ENCODE measurements at places on chromosomes 7 and 10. TPM values are rescaled to one million over a fixed set of nuclear protein-coding genes. Genes with fewer than 3 reads are reported as not detected.

GRCh38 chr10:69491611-69492010, 40.3 kb downstream of the TSPAN15 start:
- H3K4me1 ChIP-seq = no peaks in the 10 kb centered on the region
- no peaks in the 10 kb centered on the region for H3K27me3 ChIP-seq
- no peak overlapping the region for H3K4me3 ChIP-seq

GRCh38 chr10:115300080-115300479, 206.9 kb downstream of the ATRNL1 start:
- H3K4me1 ChIP-seq = no peaks in the 10 kb centered on the region
- no peak overlapping the region for H3K27ac ChIP-seq
- no peak overlapping the region for H3K4me3 ChIP-seq
- H3K36me3 ChIP-seq = no peaks in the 10 kb centered on the region
- no peaks in the 10 kb centered on the region for H3K27me3 ChIP-seq

DNA sequence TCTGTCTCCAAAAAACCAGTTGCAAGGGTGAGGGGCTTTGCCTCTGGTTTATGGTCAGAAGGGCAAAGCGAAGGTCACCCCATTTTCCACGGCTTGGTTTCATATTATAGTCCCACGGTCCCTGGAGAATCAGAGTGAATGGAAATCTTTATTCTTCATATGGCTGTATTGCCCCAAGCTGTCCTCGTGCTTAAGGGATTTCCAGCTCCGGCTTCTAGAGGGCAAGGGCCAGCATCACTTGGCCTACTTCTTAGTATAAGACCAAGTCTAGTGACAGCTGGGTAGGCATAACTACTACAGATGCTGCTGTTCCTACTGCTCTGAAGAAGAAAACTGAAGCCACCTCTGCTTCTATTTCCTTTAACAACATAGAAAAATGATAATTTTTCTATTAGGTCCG, 63.2 kb downstream of the PARP12 start:
- DNase-seq = no peak
- H3K36me3 ChIP-seq = no peaks in the 10 kb centered on the region
- no peak overlapping the region for H3K27ac ChIP-seq

COL13A1 gene
- polyA plus RNA-seq = 14.5 TPM

GRCh38 chr7:43869867-43870240, 537 bp upstream of the MRPS24 start:
- peak overlapping the region; percentile 22 for H3K4me3 ChIP-seq
- no peaks in the 10 kb centered on the region for H3K27me3 ChIP-seq

FRG2B gene
- not detected for polyA plus RNA-seq

TMEM236 gene
- 0.29 TPM for polyA plus RNA-seq

- no peaks in the 10 kb centered on the region for H3K27me3 ChIP-seq
- DNase-seq = no peak
- no peaks in the 10 kb centered on the region for H3K4me1 ChIP-seq
- H3K36me3 ChIP-seq = no peaks in the 10 kb centered on the region
Measured at GRCh38 chr7:86920154-86920553, 139.3 kb downstream of the ELAPOR2 start.

GRCh38 chr7:158085741-158086695, 501.6 kb downstream of the PTPRN2 start:
- H3K4me3 ChIP-seq = no peak overlapping the region
- H3K27me3 ChIP-seq = no peaks in the 10 kb centered on the region
- no peaks in the 10 kb centered on the region for H3K36me3 ChIP-seq
- H3K27ac ChIP-seq = no peak overlapping the region
- H3K4me1 ChIP-seq = no peaks in the 10 kb centered on the region
- DNase-seq = no peak

- no peak for DNase-seq
- no peaks in the 10 kb centered on the region for H3K4me1 ChIP-seq
- H3K36me3 ChIP-seq = no peaks in the 10 kb centered on the region
Measured at GRCh38 chr10:131698232-131698631, 202.6 kb upstream of the PPP2R2D start.

STK31 gene
- polyA plus RNA-seq = not detected

GRCh38 chr10:42112331-42113157, 525.8 kb downstream of the ZNF33B start:
- H3K27me3 ChIP-seq = no peaks in the 10 kb centered on the region
- H3K4me3 ChIP-seq = no peak overlapping the region
- no peaks in the 10 kb centered on the region for H3K36me3 ChIP-seq
- DNase-seq = no peak
- no peak overlapping the region for H3K27ac ChIP-seq
- H3K4me1 ChIP-seq = no peaks in the 10 kb centered on the region

CTAGE4 gene
- polyA plus RNA-seq = 0.04 TPM

DNA sequence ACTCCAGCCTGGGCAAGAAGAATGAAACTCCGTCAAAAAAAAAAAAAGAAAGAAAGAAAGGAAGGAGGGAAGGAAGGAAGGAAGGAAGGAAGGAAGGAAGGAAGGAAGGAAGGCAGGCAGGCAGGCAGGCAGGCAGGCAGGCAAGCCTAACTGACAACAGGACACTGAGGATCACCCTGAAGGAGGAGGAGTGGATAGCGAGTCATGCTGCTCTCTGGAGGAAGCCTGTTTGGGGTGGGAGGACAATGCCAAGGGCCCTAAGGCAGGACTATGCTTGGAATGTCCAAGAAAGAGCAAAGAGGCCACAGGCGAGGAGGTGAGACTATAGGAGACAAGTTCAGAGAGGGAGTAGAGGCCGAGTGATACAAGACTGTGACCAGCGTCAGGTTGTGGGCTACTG, 107.0 kb upstream of the PARD3 start:
- no peak for DNase-seq
- no peak overlapping the region for H3K27ac ChIP-seq
- peaks cover 2% of the 10 kb centered on the region for H3K27me3 ChIP-seq
- H3K4me3 ChIP-seq = no peak overlapping the region
- no peaks in the 10 kb centered on the region for H3K4me1 ChIP-seq
- H3K36me3 ChIP-seq = no peaks in the 10 kb centered on the region

CHAT gene
- not detected for polyA plus RNA-seq

GPR141 gene
- not detected for polyA plus RNA-seq

- H3K27ac ChIP-seq = no peak overlapping the region
- H3K4me3 ChIP-seq = no peak overlapping the region
- H3K4me1 ChIP-seq = no peaks in the 10 kb centered on the region
- no peaks in the 10 kb centered on the region for H3K27me3 ChIP-seq
Measured at GRCh38 chr10:67327626-67328535, 368.1 kb downstream of the CTNNA3 start.

DNA sequence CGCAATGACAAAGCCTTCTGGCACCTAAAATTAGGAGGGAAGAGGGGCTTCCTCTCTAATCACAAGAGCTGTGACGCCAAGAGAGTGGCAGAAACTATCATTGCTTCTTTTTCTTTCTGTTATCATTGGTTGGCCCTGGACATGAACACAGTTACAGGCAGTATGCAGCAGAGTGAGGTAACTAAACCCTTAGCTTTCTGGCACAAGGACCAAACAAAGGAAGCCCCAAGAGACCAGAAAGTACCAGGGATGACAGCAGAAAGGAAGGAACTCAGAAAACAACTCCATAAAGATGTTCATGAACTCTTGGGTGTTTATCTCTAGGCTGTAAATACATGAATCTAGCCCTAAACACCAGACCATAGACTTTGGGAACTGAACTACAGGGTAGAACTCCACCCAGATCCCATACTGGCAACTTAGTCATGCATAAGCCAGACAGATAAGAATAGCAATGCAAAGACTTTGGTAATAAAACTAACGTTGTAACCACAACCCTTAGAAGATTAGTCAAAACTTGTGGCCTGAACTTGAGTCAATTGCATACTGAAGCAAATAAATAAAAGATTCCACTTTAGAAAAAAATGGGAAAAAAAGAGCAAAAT, 195.7 kb upstream of the PTN start:
- DNase-seq = no peak
- H3K27ac ChIP-seq = no peak overlapping the region
- no peaks in the 10 kb centered on the region for H3K36me3 ChIP-seq
- no peak overlapping the region for H3K4me3 ChIP-seq
- no peaks in the 10 kb centered on the region for H3K4me1 ChIP-seq

GIMAP6 gene
- polyA plus RNA-seq = 58.7 TPM

DNA sequence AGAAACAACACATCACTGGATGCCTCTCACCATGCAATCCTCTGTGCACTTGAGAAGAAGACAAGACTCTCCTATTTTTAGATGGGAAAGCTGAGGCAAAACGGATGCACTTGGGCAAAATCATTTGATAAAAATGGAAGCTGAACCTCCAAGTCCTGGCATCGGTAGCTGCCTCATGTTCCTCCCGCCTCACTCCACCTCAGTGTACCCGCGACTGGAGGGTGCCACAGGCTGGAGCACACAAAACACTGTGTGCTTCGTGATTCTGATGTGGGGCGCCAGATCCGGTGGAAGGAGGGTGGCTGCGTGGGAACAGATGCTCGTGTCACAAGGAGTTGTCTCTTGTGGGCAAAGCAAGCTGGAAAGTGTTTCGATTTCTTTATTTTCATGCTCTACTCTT, 41.3 kb downstream of the TAS2R41 start:
- H3K4me3 ChIP-seq = no peak overlapping the region
- DNase-seq = no peak
- H3K4me1 ChIP-seq = peaks cover 2% of the 10 kb centered on the region
- no peaks in the 10 kb centered on the region for H3K36me3 ChIP-seq
- no peaks in the 10 kb centered on the region for H3K27me3 ChIP-seq

Data from endothelial cell of umbilical vein (primary cell).